Endothelial cell of umbilical vein (primary cell): ENCODE measurements at places on chromosomes 4 and X. TPM values are rescaled to one million over a fixed set of nuclear protein-coding genes. Genes with fewer than 3 reads are reported as not detected.

DNA sequence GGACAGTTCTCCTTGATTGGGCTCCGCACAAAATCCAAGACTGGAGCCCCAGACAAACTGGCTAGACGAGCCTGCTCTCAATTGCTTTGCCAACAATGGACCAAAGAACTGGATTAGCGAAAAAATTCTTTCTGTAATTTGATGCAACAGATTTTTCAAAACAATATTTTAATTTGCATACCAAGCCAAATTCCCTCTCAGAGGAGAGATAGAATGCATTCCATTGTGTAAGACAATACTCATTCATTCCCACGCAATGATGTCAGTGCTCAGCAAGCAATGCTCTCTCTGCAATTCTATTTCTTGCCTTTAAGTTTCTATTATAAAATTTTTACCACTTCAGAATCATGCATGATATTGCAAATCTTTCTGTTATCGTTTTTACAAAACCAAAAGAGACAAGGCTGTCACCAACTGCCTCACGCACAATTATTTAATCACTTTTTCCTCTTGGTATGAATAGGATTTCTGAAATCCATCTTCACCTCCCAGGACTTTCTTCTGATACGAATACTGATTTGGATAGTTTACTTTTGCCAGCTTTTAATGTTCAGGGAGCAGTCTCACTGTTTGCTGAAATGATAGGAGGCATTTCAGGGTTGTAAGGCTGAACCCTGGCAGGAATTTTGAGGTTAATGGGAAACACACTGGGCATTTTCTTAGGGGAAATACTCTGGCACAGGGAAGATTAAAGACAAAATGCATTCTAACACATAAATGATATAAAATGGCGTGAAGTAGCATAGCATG, 46.1 kb upstream of the HCCS start:
- no peaks in the 10 kb centered on the region for H3K27me3 ChIP-seq
- H3K4me1 ChIP-seq = no peaks in the 10 kb centered on the region
- H3K36me3 ChIP-seq = no peaks in the 10 kb centered on the region
- H3K27ac ChIP-seq = no peak overlapping the region

DNA sequence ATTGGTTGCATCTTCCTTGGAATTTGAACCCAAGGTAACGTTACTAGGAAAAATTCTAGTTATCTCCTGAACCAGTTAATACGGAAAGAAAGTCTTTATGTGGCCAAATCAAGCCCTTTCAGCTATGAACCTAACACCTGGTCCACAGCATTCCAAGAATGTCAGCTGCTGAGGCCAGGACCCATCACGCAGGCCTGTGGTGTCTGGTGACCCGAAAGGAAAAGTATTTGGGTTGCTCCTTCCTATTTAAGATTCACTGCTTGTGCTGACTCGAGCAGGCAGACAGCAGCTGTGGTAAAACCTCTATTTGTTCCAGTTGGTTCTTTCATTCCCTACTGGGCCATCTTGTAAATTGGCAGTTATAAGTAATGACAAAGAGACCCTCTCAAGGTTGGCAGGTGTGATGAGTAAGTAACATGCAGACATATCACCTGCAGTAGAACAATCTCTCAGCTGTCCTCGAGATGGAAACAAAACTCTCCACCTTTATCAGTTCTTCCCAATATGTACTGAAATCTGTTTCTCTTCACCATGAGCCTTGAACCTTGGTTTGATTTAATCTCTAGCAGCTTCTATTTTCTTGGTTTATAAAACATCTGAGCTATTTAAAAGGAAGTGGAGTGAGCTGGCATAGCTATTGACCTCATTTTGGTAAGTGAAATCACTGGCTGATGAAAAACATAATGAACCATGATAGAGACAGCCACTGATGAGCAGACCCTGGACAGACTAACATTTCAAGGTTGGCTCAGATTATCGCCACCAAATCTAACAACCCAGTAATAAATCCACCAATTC, 182.1 kb upstream of the SMIM31 start:
- no peaks in the 10 kb centered on the region for H3K4me1 ChIP-seq
- no peak for DNase-seq
- H3K4me3 ChIP-seq = no peak overlapping the region
- no peak overlapping the region for H3K27ac ChIP-seq

DNA sequence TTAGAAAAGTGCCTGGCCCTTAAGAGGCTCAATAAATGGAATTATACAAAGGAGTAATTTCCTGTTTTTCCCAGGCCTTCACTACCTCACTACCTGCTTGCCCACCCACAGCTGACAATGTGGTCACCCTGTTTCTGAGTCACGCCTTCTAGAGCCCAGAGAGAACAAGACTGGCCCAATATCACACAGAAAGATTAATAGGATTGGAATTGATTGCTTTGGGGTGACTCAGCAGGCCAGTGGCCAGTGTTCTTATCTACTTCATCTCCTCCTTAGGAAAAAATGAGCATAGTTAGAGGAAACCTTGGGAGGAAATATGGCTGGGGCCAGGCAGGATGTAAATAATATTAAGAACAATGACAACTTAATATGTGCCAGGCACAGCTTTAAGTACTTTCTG, 4.5 kb upstream of the FGF16 start:
- no peak overlapping the region for H3K4me3 ChIP-seq
- no peaks in the 10 kb centered on the region for H3K27me3 ChIP-seq
- peaks cover 61% of the 10 kb centered on the region for H3K4me1 ChIP-seq
- H3K36me3 ChIP-seq = no peaks in the 10 kb centered on the region
- peak overlapping the region; percentile 96 for H3K27ac ChIP-seq
- DNase-seq = peak; percentile 96

DNA sequence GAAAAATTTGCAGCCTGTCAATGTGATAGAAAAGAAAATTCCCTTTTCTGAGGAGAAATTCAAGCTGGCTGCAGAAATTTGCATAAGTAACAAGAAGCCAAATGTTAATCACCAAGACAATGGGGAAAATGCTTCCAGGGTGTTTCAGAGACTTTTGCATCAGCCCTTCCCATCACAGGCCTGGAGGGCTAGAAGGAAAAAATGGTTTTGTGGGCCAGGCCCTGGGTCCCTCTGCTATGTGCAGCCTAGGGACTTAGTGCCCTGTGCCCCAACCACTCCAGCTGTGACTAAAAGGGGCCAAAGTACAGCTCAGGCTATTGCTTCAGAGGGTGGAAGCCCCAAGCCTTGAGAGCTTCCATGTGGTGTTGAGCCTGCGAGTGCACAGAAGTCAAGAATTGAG, 23.9 kb downstream of the ZNF275 start:
- no peaks in the 10 kb centered on the region for H3K4me1 ChIP-seq
- DNase-seq = no peak
- H3K4me3 ChIP-seq = no peak overlapping the region
- H3K36me3 ChIP-seq = no peaks in the 10 kb centered on the region
- H3K27ac ChIP-seq = no peak overlapping the region

DNA sequence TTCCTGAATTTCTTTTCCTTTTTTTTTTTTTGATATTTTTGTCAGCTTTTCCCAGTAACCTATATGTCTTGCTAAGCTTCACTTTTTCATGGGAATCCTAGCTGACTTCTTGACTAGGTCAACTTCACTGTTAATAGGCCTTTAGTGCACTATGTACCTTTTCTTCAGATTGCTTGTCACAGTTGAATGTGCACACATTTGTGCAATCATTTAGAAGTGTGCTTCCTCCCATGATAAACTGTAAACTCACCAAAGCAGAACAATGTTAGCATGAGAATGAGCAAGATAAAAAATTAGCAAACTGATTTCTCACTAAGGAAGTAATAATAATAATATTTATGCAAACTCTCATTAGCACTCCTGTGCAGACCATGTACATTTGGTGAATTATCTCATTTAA, 173.2 kb downstream of the PABPC4L start:
- H3K4me1 ChIP-seq = no peaks in the 10 kb centered on the region
- DNase-seq = no peak
- no peak overlapping the region for H3K27ac ChIP-seq
- no peaks in the 10 kb centered on the region for H3K36me3 ChIP-seq

DNA sequence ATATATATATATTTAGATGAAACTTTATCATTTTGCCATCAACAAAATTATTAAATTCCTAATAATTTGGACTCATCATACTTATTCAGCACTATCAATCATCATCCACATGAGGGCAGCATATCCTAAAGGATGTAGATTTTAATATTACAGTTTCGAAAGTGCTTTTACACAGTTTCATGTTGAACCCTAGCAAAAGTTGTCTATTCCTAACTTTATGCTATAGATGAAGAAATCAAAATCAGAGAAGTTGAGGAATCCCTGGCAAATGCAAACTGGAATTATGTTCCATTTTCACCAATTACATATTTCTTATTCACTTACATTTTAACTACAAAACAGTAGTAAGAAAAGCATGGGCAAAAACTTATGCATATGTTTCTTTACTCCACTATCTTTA, 36.6 kb upstream of the UGT2A1 start:
- H3K36me3 ChIP-seq = no peaks in the 10 kb centered on the region
- peak; percentile 72 for DNase-seq
- H3K4me3 ChIP-seq = no peak overlapping the region
- H3K27ac ChIP-seq = peak overlapping the region; percentile 48
- H3K27me3 ChIP-seq = no peaks in the 10 kb centered on the region

- no peaks in the 10 kb centered on the region for H3K36me3 ChIP-seq
- peaks cover 40% of the 10 kb centered on the region for H3K4me1 ChIP-seq
- no peaks in the 10 kb centered on the region for H3K27me3 ChIP-seq
- H3K27ac ChIP-seq = peak overlapping the region; percentile 83
These were observed 8.4 kb upstream of the ELF4 start for GRCh38 chrX:130118441-130119311.

DNA sequence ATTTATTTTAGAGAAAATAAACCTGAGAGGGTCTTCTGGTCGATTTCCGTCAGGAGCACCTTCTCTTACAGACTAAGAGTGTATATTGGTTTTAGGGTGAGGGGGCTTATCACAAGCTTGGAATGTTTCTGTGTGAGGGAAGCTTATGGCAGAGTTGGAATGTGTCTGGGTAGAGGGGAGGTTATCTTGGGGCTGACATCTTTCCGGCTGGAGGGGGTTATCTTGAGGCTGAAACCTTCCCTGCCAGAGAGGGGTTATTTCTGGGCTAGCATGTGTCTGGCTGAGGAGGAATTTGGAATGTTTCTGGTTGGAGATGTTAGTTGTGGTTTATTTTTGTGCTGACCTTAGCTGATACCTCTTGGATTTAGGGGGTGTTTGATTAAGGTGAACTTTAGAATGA, 1312.1 kb downstream of the ADGRL3 start:
- no peaks in the 10 kb centered on the region for H3K27me3 ChIP-seq
- H3K27ac ChIP-seq = no peak overlapping the region
- no peaks in the 10 kb centered on the region for H3K36me3 ChIP-seq
- no peaks in the 10 kb centered on the region for H3K4me1 ChIP-seq
- no peak for DNase-seq
- no peak overlapping the region for H3K4me3 ChIP-seq

- no peak overlapping the region for H3K4me3 ChIP-seq
- H3K27me3 ChIP-seq = no peaks in the 10 kb centered on the region
- H3K36me3 ChIP-seq = no peaks in the 10 kb centered on the region
- no peak for DNase-seq
These were observed 10.0 kb downstream of the ZFP42 start for GRCh38 chr4:188005561-188005960.

GRCh38 chr4:106588891-106589290, 220.3 kb upstream of the GIMD1 start:
- no peaks in the 10 kb centered on the region for H3K27me3 ChIP-seq
- no peak overlapping the region for H3K27ac ChIP-seq
- DNase-seq = no peak
- no peaks in the 10 kb centered on the region for H3K36me3 ChIP-seq

GRCh38 chr4:533318-534100, 34.5 kb downstream of the PIGG start:
- H3K27ac ChIP-seq = no peak overlapping the region
- no peaks in the 10 kb centered on the region for H3K27me3 ChIP-seq
- DNase-seq = no peak

Gene HTN1
- total RNA-seq = not detected in 2 replicates

Gene MAGEC2
- total RNA-seq = not detected in 2 replicates

Gene USO1
- 60.2 and 66.0 TPM in 2 replicates for total RNA-seq

Gene SLC4A4
- total RNA-seq = not detected in 2 replicates
